Activated T-helper 1 cell treated with anti-CD3 and anti-CD28 coated beads, Interleukin-12 subunit alpha, Interleukin-12 subunit beta, Interleukin-2, Interleukin-4 antibody, amounts not matched to agents 30 ng/mL and 10 ng/mL and 1 ng/mL, durations not matched to agents 14 hours and 24 hours and 36 hours (primary cell): ENCODE measurements at places on chromosomes 13 and 19.

DNA sequence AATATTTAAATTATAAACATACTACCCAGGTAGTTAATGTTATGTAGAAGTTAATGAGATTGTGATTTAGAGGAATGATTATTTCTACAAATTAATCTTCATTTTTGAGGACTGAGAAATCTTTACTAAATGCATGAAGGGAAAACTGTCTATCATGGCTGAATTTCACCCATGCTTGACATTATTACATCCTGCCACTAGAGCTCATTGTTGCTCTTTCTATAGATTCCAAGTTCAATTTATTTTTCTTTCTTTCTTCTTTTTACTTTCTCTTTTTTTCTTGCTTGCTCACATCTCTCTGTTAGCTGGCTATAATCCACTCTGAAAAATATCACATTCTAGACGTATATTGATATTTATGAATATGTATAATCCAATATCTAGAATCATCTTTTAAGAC, 505.0 kb upstream of the KLHL1 start:
- H3K27me3 ChIP-seq: no peaks in the 10 kb centered on the region
- H3K4me3 ChIP-seq: no peak overlapping the region
- no peaks in the 10 kb centered on the region for H3K4me1 ChIP-seq
- H3K36me3 ChIP-seq: no peaks in the 10 kb centered on the region
- DNase-seq: no peak

GRCh38 chr19:49499030-49499670, 2.9 kb downstream of the RPS11 start:
- H3K4me1 ChIP-seq: peaks cover 63% of the 10 kb centered on the region
- peak overlapping the region; percentile 91 for H3K4me3 ChIP-seq
- H3K36me3 ChIP-seq: peaks cover 42% of the 10 kb centered on the region
- H3K27me3 ChIP-seq: no peaks in the 10 kb centered on the region
- peak overlapping the region; percentile 88 for H3K27ac ChIP-seq

- H3K4me3 ChIP-seq: no peak overlapping the region
- H3K36me3 ChIP-seq: peaks cover 11% of the 10 kb centered on the region
- H3K27ac ChIP-seq: no peak overlapping the region
- H3K4me1 ChIP-seq: peaks cover 18% of the 10 kb centered on the region
Measured at GRCh38 chr19:19535311-19536191, 2.5 kb upstream of the CILP2 start.

GRCh38 chr13:98792785-98793495, 40.5 kb upstream of the SLC15A1 start:
- peaks cover 37% of the 10 kb centered on the region for H3K36me3 ChIP-seq
- no peak for DNase-seq
- H3K27ac ChIP-seq: no peak overlapping the region
- H3K4me3 ChIP-seq: no peak overlapping the region

GRCh38 chr13:73059460-73060250, 850 bp downstream of the KLF5 start:
- peak; percentile 37 for DNase-seq
- peaks cover 20% of the 10 kb centered on the region for H3K4me1 ChIP-seq
- no peaks in the 10 kb centered on the region for H3K36me3 ChIP-seq
- peaks cover 51% of the 10 kb centered on the region for H3K27me3 ChIP-seq
- H3K4me3 ChIP-seq: peak overlapping the region; percentile 82

GRCh38 chr19:33872445-33873320, 76.0 kb downstream of the KCTD15 start:
- no peaks in the 10 kb centered on the region for H3K36me3 ChIP-seq
- H3K27ac ChIP-seq: no peak overlapping the region
- no peaks in the 10 kb centered on the region for H3K4me1 ChIP-seq
- no peak for DNase-seq

- H3K4me3 ChIP-seq: no peak overlapping the region
- DNase-seq: no peak
- no peaks in the 10 kb centered on the region for H3K4me1 ChIP-seq
- no peak overlapping the region for H3K27ac ChIP-seq
- H3K27me3 ChIP-seq: peaks cover 23% of the 10 kb centered on the region
Measured at GRCh38 chr13:71858647-71859046, 8.4 kb downstream of the DACH1 start.

DNA sequence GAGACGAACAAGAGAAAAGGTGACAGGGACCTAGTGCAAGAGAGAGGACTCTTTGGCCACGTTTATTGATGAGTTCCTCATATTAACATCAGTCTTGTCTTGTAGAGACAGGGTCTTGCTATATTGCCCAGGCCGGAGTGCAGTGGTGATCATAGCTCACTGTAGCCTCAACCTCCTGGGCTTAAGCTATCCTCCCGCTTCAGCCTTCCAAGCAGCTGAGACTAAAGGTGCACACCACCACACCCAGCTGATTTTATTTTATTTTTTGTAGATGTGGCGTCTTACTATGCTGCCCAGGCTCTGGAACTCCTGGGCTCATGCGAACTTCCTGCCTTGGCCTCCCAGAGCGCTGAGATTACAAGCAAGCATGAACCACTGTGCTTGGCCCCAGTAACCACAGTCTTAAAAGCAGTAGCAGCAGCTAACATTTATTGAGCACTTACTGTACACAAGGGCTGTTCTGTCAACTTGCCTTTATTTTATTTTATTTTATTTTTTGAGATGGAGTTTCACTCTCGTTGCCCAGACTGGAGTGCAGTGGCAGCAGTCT, 1.1 kb upstream of the SH2D3A start:
- H3K4me1 ChIP-seq: peaks cover 54% of the 10 kb centered on the region
- no peaks in the 10 kb centered on the region for H3K27me3 ChIP-seq

DNA sequence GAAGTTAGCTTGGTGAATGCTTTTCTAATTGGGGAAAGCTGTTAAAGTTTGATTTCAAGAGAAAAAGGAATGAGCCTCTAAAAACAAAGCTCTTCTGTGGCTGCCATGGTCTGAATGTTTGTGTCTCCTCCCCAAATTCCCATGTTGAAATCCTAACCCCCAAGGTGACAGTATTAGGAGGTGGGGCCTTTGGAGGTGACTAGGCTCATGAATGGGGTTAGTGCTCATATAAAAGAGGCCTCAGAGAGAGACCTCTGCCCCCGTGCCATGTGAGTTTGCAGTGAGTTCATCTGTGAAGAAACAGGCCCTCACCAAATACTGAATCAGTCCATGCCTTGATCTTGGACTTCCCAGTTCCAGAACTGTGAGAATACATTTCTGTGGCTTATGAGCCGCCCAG, 56.5 kb downstream of the ARHGEF7 start:
- no peak overlapping the region for H3K4me3 ChIP-seq
- H3K4me1 ChIP-seq: peaks cover 58% of the 10 kb centered on the region
- DNase-seq: no peak
- no peaks in the 10 kb centered on the region for H3K27me3 ChIP-seq
- no peak overlapping the region for H3K27ac ChIP-seq

GRCh38 chr13:36061054-36061453, 70.1 kb downstream of the DCLK1 start:
- no peaks in the 10 kb centered on the region for H3K27me3 ChIP-seq
- no peaks in the 10 kb centered on the region for H3K36me3 ChIP-seq
- H3K4me3 ChIP-seq: no peak overlapping the region
- H3K27ac ChIP-seq: no peak overlapping the region

GRCh38 chr19:15181394-15181793, 19.4 kb downstream of the NOTCH3 start:
- no peak overlapping the region for H3K27ac ChIP-seq
- no peaks in the 10 kb centered on the region for H3K36me3 ChIP-seq
- peaks cover 6% of the 10 kb centered on the region for H3K27me3 ChIP-seq
- DNase-seq: no peak
- no peak overlapping the region for H3K4me3 ChIP-seq
- H3K4me1 ChIP-seq: peaks cover 6% of the 10 kb centered on the region

DNA sequence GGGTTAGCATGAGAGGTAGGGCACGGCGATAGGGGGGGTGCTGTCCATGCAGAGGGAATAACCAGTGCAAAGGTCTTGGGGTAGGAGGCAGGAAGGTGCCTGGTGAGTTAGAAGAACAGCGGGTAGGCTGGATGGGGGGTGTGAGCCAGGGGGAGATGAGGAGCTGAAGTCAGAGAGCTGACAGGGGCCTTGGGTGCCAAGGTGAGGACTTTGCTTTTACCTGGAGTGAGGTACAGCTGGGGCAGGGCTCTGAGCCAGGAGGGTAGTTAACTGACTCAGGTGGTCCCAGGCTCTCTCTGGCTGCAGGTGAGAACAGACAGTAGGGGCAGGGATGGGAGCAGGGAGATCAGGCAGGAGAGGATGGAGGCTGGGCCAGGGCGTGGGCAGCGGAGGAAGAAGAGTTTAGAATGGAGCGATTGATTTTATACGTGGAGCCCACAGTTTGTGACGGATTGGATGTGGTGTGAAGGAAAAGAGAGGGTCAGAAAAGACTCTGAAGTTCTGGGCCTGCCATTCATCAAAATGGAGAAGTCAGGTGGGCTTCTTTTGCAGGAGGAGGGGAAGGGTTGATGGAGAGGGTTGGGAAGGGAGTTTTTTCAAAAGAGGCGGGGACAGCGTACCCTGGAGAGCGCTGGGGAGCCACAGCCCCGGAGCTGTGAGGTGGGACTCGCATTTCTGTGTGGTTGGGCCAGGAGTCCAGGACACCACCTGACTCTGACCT, 1.2 kb upstream of the GRAMD1A start:
- peak overlapping the region; percentile 86 for H3K4me3 ChIP-seq
- no peaks in the 10 kb centered on the region for H3K27me3 ChIP-seq
- DNase-seq: no peak
- peaks cover 16% of the 10 kb centered on the region for H3K36me3 ChIP-seq

DNA sequence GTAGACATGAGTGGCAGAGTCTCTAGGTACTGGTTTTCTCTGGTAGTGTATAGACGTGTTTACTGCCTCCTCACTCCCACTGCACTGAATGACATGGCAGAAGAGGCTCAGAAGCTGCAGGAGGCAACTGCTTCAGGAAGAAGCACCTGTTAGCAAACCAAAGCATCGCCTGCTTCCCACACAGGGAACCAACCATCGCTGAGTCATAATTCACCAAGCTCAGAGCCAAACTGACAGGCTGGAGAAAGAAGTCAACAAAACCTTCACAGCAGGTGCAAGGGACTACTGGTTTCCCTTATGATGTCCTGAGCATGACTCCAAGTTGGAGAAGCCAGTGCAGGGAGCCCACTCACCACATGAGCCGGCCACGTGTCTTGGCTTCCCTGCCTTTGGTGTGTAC, 69.8 kb downstream of the KCTD12 start:
- no peak overlapping the region for H3K27ac ChIP-seq
- no peaks in the 10 kb centered on the region for H3K36me3 ChIP-seq
- no peak overlapping the region for H3K4me3 ChIP-seq
- H3K4me1 ChIP-seq: no peaks in the 10 kb centered on the region
- H3K27me3 ChIP-seq: peaks cover 8% of the 10 kb centered on the region

GRCh38 chr19:12293777-12294248, 870 bp downstream of the ZNF44 start:
- peak overlapping the region; percentile 100 for H3K4me3 ChIP-seq
- peak overlapping the region; percentile 99 for H3K27ac ChIP-seq
- no peaks in the 10 kb centered on the region for H3K27me3 ChIP-seq

GRCh38 chr13:101775267-101775666, 322.8 kb downstream of the ITGBL1 start:
- H3K36me3 ChIP-seq: no peaks in the 10 kb centered on the region
- H3K4me1 ChIP-seq: no peaks in the 10 kb centered on the region
- H3K27ac ChIP-seq: no peak overlapping the region
- H3K27me3 ChIP-seq: no peaks in the 10 kb centered on the region
- no peak for DNase-seq
- no peak overlapping the region for H3K4me3 ChIP-seq

DNA sequence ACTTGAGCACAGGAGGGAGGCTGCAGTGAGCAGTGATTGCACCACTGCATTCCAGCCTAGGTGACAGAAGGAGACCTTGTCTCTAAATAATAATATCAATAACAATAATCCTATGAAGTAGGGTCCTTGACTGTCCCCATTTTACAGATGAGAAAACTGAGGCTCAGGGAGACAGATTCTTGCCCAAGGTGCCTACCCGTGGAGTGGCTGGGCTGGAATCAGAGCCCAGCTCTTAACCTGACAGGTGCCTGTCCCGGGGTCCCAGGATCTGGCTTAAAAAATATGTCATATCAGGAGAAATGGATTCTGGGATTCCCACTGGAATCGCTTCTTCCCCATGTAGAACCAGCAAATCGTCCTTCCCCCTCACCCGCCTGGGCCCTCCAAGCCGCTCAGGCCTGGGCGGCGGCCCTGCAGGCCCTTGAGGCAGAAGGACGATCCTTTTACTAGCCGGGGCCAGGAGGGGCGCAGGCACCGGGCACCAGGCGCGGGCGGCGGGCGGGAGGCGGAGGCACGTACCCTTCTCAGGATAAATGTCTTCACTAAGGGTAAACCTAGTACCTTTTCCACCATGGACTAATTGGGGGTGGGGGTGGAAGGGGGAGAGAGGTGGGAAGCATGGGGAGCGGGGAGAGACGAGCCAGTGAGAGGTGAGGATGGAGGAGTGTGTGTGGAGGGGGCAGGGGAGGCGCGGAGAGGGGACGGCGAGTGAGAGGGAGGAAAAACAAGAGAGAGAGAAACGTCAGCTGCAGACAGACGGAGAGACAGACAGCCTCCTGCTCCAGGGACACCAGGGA, 60.6 kb downstream of the COLGALT1 start:
- no peak overlapping the region for H3K4me3 ChIP-seq
- H3K36me3 ChIP-seq: no peaks in the 10 kb centered on the region
- H3K4me1 ChIP-seq: no peaks in the 10 kb centered on the region
- no peak for DNase-seq
- peaks cover 10% of the 10 kb centered on the region for H3K27me3 ChIP-seq

DNA sequence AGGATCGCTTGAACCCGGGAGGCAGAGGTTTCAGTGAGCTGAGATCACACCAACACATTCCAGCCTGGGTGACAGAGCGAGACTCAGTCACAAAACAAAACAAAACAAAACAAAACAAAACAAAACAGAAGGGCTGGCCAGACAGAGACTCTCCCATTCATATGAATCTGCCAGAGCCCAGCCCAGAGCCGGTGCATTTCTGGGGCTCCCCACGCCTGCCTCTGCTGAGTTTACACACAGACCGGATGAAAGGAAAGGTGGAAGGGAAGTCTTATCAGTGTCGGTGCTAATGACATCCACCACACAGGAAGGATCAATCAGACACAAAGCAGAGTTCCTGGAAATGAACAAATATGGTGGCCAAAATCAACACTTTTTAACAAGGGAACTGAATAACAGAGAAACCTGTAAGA, 6.8 kb downstream of the TRAPPC6A start:
- peak overlapping the region; percentile 66 for H3K4me3 ChIP-seq
- peak overlapping the region; percentile 94 for H3K27ac ChIP-seq
- H3K27me3 ChIP-seq: no peaks in the 10 kb centered on the region
- peaks cover 27% of the 10 kb centered on the region for H3K4me1 ChIP-seq
- DNase-seq: peak; percentile 45
- peaks cover 4% of the 10 kb centered on the region for H3K36me3 ChIP-seq

- no peak overlapping the region for H3K4me3 ChIP-seq
- H3K27me3 ChIP-seq: no peaks in the 10 kb centered on the region
- no peaks in the 10 kb centered on the region for H3K4me1 ChIP-seq
- H3K36me3 ChIP-seq: no peaks in the 10 kb centered on the region
Measured at GRCh38 chr13:78100486-78100885, 181.9 kb upstream of the EDNRB start.

- no peaks in the 10 kb centered on the region for H3K36me3 ChIP-seq
- H3K27ac ChIP-seq: no peak overlapping the region
- peaks cover 10% of the 10 kb centered on the region for H3K27me3 ChIP-seq
Measured at GRCh38 chr13:99653526-99653925, 152.3 kb downstream of the TM9SF2 start.

GRCh38 chr13:98483601-98484288, 93.2 kb downstream of the STK24 start:
- H3K27me3 ChIP-seq: no peaks in the 10 kb centered on the region
- no peak overlapping the region for H3K4me3 ChIP-seq
- peaks cover 20% of the 10 kb centered on the region for H3K36me3 ChIP-seq
- DNase-seq: no peak
- peaks cover 68% of the 10 kb centered on the region for H3K4me1 ChIP-seq
- H3K27ac ChIP-seq: no peak overlapping the region

- H3K27ac ChIP-seq: peak overlapping the region; percentile 90
- no peak for DNase-seq
- peaks cover 46% of the 10 kb centered on the region for H3K36me3 ChIP-seq
- peak overlapping the region; percentile 92 for H3K4me3 ChIP-seq
- H3K4me1 ChIP-seq: peaks cover 22% of the 10 kb centered on the region
Measured at GRCh38 chr19:52094526-52095130, 937 bp downstream of the ZNF841 start.
